ENCODE measurements at places on chromosomes 6 and 20.

- DNase-seq: peak; percentile 72
Observed at GRCh38 chr6:38973178-38974057, 75.2 kb upstream of the GLP1R start.

DNA sequence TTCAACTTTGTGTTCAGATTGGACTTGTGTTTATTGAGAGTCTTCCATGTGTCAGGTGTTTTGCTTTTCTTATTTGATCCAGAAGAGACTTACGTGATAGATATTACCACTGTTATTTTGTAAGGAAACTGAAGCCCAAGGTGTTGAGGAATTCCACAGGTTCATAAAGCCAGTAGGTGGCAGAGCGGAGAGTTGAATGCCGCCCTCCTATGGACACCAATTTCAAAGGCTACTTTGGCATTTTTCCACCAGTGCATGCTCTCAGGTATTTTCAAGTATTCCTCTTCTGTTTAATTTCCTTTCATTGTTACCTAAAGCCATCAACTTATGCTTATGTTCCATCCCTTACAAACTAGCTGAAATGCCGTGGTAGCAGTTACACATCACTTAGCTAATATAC lies 14.0 kb upstream of the COL10A1 start:
- DNase-seq: peak; percentile 16

DNA sequence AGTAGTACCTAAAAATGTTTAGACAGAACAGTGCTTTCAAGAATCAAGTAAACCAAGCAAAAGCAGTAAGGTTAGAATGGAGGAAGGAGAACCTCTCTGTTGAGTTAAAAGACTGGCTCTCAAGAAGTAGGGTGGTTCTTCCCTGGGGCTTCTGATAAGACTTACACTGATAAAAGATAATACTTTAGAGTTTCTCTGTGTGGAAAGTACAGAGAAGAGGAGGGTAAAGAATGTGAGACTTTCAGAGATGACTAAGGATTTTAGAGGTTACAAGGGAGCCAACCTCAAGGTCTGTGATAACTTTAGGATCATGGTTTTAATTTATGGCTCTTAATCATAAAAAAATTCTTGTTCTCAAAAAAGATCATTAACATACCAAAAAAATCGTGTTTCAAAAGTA lies 30.9 kb upstream of the ALDH8A1 start:
- no peak for DNase-seq

GRCh38 chr6:24929242-24929641 lies 6.5 kb downstream of the RIPOR2 start:
- no peak for DNase-seq

DNA sequence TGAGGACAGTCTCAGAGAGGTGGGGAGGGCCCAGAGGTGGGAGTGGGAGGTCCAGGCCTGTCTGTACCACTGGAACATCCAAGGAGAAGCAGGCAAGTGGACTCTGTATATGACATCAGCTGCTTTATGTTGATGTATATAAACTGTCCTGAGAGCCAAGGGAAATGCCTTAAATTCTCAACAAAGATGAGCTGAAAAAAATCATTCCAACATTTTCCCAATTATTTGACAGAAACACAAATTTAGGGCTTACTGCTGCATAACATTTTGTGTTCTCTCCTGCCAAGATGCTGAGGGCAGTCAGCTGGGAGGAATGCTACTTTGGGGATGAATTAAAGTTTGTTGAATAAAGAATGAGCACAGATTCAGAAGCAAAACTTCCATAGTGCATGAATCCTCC lies 52.8 kb downstream of the FOXC1 start:
- DNase-seq: no peak

GRCh38 chr6:85644279-85644762 lies 1.6 kb upstream of the SYNCRIP start:
- DNase-seq: no peak

DNA sequence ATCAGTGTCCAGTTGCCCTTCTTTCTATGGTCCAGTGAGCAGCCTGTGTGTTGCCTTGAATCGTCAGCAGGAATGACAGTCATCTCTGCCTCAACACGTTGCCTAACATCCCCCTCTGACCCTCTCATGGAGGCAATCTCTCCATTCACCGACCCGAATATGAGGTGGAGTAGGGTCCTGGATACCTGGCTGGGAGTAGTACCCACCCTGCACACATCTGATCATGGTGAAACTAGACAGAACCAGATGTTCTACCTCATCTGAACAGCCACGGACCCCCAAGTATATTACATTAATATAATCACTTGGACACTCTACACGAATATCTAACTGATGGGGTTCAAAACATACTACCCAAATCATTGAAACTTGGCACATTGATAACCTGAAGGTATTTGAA lies 77.0 kb upstream of the COL21A1 start:
- DNase-seq: no peak

- DNase-seq: no peak
Observed at GRCh38 chr6:15985379-15985959, 143.4 kb upstream of the MYLIP start.

DNA sequence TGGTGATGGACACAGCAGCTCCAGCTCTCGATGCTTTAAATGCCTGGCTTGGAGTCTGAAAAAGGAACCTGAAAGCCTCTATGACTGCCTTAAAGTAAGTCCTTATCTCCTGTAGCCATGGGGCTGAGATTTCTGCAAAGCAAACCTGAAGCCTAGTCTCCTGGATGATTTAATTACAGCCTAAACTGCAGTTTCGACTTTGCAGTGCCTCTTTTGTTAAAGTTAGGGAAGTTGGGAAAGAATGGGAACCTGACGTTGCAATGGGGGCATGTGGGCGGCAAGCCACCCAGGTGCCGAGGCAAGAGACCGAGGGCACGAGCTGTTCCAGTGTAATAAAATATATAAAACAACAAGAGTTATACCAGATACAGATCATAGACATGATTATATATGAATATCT lies 11.7 kb upstream of the TCFL5 start:
- no peak for DNase-seq

GRCh38 chr20:667351-668034 lies 8.1 kb downstream of the SCRT2 start:
- DNase-seq: peak; percentile 48

DNA sequence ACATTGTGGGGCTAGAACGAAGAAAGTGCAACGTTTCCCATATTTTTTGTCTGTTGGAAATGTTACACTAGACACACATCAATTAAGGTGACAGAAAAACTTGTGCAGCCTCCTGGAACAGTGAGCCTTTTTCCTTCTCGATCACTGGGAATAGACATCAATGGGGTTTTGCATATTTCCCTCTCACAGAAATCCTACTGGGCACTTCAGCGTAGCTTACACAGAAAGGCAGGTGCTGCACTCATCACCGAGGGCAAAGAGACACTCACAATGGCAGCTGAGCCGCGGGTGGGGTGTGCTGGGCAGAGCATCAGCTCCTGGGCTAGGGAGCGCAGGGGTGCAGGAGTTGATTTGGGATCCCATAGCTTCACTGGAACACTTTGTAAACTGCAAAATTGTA lies 64.5 kb downstream of the THBS2 start:
- DNase-seq: no peak

- DNase-seq: peak; percentile 71
Observed at GRCh38 chr6:131807644-131808459, at the start of gene ENPP1. Gene ENPP1 (plus strand): TSS chr6:131808020. CDS start chr6:131808036, 16 bp downstream.

DNA sequence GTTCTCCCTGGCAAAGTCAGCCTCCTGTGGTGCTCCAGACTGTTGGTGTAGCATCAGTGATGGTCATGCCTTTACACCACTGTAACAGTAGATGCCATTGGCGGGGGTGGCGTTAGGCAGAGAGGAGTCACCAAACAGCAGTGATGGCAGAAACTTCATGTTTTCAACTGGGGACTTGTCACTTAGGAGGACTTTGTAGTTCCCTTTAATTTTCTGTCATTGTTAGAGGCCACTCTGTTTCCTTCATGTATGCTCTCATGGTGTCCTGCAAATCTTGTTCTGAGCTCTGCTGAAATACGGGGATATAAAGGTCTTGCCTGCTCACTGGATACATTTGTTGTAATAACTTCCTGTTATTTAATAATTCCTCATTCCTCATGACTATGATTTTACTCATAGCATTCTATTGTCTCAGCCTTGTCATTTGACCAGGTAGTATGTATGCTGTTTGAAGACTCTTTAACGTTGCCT lies 4.6 kb downstream of the MAP3K4 start:
- no peak for DNase-seq

DNA sequence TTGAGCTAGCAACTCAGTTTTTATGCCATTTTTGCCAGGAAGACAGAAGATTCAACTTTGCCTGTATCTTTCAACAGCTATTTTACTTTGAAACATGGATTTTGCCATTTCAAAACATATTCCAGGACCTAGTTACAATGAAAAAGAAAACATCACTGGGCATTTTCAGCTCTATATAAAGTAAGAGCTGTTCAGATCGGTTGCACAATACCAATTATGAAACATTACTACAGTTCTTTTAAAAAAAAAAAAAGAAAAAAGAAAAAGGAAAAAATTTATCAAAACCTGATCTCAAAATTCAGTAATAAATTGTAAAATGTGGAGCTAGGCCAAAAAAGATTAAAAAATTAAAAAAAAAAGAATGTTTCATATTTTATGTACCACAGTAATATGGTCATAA lies 15.6 kb downstream of the BCLAF1 start:
- DNase-seq: no peak

DNA sequence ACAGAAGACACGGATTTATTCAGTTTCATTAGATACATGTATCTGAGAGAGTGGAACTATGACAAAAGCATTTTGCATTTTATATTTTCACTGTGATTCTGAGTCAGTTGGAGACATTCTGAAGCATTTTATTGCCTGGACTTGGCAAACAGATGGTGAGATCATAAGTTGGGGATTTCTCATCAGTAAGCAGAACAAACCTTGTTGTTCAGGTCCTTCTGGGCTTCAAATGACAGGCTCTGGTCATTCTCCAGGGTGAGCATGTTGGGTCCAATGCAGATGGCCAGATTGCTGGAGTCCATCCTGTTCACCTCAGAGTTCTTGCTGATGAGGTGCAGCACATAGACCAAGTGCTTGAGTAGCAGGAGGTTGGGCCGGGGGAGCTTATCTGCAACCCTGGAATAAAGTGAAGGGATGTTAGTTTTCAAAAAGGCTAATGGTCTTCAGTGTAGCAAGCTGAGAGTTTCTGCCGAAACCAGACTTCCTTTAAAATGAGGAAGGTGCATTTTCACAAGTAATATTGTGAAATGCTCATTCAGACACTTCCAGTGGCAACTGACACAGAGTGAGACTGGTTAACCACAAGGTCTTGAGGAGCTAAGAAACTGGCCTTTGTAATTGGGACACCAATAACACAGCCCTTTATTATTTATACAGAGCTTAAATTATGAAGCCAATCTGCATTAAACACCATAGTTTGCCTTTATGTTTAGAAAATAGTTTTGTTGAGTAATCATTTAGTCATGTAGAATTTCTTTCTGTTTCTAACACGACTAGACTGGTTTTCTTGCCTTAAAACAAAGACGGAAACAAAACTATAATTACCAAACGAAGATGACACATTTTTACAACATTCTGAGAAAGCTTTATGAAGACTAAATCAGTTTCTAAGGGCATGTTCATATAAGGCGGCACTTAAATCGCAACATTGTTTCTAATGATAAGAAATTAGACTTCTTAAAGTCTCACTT lies 5.6 kb downstream of the TAGAP start:
- no peak for DNase-seq

- no peak for DNase-seq
Observed at GRCh38 chr6:1406306-1407072, 17.1 kb downstream of the FOXF2 start.

DNA sequence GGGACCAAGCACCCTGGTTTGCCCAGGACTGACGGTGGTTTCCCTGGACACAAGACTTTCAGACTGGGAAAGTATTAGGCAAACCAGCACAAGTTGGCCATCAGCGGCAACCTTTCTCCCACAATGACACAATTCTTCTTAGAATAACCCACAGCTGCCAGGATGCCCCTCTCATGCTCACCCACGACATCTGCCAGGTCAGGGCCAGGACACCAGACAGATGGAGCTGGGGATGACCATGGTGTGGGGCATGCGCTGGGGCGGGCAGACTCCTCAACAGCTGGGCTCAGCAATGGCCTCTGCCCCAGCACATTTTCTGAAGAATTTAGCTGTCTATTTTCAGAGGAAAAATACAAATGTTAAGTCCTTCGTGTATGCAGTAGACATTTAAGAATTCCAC lies 226.4 kb downstream of the FNDC1 start:
- DNase-seq: no peak

DNA sequence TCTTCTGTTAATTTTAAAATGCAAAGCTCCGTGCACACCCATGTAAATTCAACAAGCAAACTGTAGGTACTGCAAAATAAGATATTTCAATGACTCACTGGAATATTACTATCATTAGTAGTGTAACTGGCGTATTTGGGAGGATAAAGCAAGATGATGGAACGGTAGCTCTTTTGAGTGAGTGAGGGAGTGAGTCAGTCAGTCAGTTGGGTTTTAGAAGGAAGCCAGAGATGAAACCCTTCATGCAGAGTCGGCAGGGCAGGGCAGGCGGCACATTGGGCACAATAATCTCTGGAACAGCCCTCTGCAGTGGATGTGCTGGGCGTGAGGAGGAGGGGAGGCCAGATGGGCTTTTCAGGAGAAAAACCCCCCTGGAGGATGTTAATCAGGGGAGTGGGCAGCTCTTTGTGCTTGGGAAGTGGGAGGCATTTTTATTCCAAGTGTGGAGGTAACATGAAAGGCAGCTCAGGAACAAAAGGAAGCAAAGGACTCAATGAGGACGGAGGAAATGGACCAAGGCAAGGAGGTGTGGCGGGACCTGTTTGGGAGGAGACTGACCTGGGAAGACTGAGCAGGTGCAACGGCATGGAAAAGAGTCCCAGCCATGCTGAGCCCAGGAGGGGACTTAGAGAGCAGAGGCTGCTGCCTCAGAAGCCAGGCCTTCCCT lies 171.2 kb downstream of the ZDHHC14 start:
- no peak for DNase-seq

DNA sequence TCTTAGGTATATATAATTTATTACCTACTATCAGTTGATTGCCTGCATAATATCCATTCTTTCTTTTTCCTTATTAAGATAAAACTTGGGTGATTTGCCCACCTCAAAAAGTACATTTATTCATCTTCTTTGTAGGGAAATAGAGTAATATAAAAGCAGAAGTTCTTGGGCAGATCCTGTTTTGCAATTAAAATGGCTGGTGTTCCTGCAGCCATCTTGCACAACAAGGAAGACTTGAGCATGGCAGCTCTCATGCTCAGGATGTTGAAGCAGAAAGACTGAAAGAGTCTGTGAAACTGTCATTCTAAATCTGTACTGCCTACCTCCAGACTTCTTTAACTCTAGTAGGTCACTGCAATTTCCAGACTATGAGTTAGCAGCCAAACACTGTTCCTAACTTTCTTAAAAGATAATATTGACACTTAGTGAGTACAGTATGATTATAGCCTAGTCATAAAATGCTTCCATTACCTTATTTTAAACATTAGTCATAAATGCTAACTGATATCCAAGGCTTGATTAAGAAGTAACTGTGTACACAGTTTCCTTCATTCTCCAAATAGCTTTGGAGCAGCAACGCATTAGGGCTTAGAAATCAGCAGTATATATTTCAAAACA lies 24.6 kb upstream of the HTR1B start:
- DNase-seq: no peak

DNA sequence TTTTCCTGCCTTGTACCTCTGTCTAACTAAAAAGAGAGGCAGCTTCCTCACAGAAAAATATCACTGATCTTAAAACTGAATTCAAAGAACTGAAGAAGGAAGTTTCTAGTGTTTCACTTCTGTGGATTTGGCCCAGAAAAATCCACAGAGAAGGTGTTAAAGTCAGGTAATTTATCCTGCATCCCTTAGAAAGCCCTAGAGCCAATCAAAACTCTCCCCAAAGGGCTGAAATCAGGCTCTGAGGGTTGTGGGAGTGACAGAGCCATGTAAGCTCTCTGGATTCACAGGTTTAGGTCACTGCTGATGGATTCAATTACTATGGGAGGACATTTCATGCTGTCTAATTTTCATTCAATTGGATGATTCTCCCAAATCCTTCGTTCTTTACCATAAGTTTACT lies 152.3 kb downstream of the OR2B2 start:
- DNase-seq: no peak
